C1 segment of cervical spinal cord (tissue), 14 donors: ENCODE measurements at places on chromosomes 16 and 17.

- no peak for DNase-seq
These were observed 10.8 kb upstream of the CBLN1 start for GRCh38 chr16:49292413-49292812.

GRCh38 chr17:61063528-61063927 is 336.1 kb upstream of the TBX2 start:
- DNase-seq, result no peak

GRCh38 chr17:79844869-79845600 is 5.8 kb upstream of the CBX4 start:
- peak; percentile 63 for DNase-seq

DNA sequence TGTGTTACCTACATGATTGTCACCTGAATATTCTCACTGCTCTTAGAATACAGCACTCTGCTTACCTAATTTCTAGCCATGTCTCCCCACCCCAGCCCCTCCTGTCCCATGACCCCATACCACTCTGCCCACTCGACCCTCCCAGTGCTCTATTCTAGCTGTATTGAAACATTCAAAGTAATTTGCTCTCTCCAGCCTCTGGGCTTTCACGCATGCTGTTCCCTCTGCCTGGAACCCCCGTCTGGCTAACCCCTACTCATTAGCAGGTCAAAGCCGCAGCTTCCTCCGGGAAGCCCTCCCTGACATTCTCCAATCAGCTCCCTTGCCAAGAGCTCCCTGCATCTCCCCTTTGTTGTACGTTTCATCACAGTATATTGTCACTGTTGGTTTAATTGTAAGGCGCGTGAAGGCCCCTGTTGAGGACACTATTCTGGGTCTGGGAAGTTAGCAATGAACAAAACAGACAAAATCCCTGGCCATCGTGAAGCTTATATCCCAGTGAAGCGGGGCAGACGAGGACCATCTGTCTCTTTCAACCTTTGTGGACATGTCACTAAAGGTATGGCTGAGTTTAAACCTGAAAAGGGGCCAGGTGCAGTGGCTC is 72.3 kb upstream of the LHX1 start:
- DNase-seq, result no peak

GRCh38 chr17:7479213-7480088 is at the start of gene ZBTB4:
Gene ZBTB4 (minus strand): TSS chr17:7479631. CDS start chr17:7466801, 12,830 bp downstream.
- peak; percentile 60 for DNase-seq

GRCh38 chr17:6048486-6048885 is 21.7 kb upstream of the WSCD1 start:
- no peak for DNase-seq

DNA sequence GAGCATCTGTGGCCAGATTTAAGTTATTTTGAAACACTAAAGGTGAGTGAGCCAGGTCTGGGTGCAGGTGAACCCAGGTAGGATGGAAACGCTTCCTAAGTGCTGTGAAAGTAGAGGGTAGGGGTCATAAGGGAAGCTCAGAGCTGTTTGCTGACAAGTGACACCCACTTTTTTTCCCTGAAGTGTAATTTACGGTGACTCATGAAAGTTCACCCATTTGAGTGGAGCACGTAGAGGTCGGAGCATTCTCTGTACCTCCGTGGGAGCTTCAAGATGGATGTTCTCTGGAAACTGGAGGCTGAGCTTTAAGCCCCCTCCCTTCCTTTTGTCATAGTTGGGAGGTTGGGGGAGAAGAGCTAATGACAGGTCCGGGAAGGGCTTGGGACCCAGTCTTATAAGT is 44.3 kb downstream of the MPRIP start:
- DNase-seq, result no peak

GRCh38 chr17:19371259-19372010 is 6.9 kb upstream of the MAPK7 start:
- no peak for DNase-seq

DNA sequence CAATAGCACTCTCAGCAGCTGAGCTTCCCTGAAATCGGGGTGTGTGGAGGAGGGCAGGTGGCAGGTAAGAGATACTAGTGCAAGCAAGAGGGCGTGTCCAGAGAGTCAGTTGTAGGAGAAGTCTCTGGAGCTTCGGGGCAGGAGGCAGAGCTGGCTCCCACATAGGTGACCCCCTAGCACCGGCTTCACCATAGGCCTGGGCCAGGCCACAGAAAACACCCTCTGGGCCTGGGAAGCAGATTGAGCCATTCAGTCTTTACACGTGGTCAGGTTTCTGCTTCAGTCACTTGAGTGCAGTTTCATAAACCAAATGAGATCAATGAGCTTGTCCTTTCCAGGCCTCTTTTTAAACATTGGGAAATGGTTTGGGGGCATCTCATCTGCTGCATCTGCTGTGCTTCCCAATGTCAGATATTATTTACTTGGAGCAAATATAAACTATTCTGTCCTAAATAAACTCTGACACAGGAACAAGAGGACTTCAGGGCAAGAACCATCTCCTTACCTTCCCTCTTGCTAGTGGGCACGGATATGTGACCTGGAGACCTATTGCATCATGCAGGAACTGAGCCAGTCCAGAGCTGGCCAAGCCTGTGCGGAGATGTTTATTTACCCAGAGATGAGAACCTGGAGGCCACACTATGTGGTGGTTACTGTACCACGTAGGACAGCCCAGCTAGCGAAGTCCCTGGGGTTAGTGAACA is 16.1 kb downstream of the CCR7 start:
- no peak for DNase-seq

- no peak for DNase-seq
These were observed 21.0 kb upstream of the ITGAX start for GRCh38 chr16:31333686-31334649.

DNA sequence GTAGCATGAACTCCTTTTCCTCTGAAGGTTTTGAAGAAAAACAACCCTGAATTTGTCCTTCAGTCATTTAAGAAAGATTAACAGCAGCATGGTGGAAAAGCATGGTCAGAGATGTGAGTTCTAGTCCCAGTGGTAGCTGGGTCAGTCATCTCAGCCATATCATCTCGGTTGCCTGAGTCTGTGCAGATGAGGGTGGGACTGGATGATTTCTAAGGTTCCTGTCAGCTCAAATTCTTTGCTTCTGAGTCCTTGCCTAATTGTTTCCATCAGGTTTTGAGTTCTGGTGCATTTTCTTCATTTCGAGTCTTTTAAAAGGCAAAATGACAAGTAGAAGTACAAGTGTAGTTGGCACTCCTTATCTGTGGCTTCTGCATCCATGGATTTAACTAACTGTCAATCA is 63.9 kb downstream of the TNRC6C start:
- no peak for DNase-seq

- DNase-seq, result no peak
These were observed 2.2 kb downstream of the HSD17B2 start for GRCh38 chr16:82037251-82037650.

DNA sequence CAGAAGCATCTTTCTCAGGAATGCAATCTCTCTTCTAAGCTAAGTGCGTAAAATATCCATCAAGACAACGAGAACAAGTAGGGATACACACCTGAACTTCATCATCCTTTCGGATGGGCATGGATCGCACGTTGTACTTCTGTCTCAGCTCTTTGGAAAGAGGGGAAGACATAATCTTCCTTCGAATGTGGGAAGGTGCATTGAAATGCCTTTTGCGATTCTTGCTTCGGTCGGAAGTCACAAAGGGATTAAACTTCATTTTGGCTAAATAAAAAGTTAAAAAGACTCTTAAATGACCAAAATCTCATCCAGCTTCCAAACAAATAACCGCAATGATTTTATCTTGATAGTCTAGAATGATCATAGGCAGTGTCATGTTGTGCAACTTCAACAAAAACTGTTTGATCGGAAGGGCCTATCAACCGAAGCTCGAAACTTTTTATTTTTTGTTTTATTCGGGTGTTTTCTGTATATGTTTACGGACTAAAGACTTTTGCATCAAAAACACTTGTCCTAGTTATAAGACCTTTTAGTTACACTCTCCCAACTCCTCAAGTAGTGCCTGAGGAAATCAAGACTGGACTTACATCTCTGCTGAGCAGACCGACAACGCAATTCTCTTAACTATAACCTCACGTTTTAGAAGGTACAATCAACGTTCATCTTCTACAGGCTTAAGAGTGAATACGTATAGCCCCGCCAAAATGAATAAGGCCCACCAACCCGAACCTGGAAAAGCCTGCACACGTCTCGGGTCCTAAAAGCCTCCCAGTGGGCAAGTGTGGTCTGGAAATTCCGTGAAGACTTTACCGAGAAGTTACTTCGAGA is 727 bp downstream of the RPL26 start:
- DNase-seq, result no peak

GRCh38 chr16:15509051-15509592 is 74.7 kb downstream of the BMERB1 start:
- no peak for DNase-seq

- no peak for DNase-seq
These were observed 477 bp upstream of the CLDN9 start for GRCh38 chr16:3012246-3012645.

DNA sequence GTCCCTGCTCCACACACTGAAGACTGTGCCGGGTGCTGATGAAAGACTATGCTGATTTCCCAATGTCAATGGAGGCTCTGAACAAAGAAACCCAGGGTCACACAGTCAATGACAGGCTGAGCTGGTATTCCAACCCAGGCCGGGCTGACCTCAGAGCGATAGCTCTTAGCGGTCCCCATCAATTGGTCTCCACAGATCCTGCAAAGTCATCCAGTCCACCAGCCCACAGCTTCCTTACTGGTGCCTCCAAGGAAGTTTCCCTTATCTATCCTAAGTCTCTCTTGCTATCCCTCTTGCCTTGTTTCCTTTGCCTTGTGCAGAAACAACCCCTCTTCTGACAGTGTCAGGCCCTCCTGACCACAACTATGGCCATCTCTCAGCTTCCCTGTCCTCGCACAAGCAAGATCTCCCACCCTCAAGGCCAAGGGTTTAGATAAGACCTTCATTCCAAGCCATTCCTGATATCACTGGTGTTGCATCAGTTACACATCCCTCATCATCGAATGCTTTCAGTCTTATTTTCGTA is 52.7 kb upstream of the KSR1 start:
- no peak for DNase-seq

GRCh38 chr16:4700380-4700996 is 7.1 kb downstream of the NUDT16L1 start:
- no peak for DNase-seq

DNA sequence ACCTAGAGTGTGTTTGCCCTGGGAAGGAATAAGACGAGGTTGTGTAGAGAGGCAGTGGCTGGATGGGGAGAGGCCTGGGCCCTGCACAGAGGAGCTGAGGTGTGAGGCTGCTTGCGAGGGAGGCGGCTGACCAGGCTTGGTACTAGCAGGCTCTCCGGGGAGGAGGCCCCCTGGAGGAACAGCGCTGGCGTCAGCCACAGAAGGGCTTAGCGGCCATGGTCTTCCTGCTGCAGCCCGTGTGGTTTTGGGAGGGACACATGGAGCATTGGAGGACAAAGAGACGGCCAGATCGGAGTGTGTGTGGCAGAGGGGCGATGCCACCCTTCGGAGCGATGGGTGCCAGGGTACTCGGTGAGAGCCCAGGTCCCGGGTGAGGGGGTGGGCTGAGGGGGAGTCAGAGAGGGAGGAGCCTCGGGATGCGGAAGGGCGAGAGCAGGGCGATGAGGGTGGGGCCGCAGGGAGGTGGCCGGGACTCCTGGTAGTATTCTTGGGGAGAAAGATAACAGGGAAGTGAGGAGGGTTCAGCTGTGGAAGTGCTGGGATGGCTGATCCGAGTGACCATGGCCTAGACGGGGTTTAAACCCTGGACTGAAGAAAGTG is 8.3 kb downstream of the BANP start:
- no peak for DNase-seq

- DNase-seq, result no peak
These were observed 6.8 kb upstream of the OR1E2 start for GRCh38 chr17:3440451-3440850.
